ENCODE measurements at places on chromosomes 12 and 14.

GRCh38 chr14:105481886-105482457 lies 4.7 kb upstream of the CRIP1 start:
- DNase-seq = peak; percentile 98

DNA sequence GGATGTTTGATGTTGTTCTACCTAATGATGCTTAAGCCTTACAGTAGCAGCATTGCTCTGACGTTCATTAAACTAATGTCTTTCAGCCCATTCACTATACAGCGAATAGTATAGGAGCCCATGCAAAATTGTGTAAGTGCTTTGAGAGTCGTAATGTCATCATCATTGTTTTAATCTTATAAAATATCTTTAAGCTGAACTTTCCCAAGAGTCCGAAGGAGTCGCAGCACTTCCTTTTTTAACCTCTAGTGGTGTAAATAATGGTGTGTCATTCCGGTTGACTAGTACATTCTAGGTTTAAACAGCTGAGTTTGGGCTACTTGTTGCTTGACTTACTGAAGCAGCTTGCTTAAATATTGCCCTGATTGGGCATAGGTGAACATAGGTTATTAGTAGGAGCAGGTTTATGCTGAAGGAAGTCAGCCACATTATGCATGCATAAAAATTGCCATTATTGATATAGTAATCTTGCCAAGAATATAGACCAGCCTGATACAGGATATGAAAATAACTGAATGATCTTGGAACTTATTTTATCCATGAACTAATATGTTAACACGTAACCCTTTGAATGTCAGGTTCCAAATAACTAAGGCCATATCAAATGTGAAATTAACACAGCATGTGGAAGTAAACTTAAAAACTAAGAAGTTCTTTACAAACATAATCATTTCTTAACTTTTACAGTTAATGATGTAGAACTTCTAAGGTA lies 2.6 kb downstream of the WNK1 start:
- peak; percentile 24 for DNase-seq

GRCh38 chr12:119869720-119870119 lies 7.4 kb downstream of the CIT start:
- DNase-seq = no peak

- DNase-seq = no peak
Observed at GRCh38 chr14:47300796-47301195, 374.6 kb downstream of the MDGA2 start.

GRCh38 chr12:21502164-21502496 lies 541 bp downstream of the GOLT1B start:
- DNase-seq = peak; percentile 54

GRCh38 chr12:22797701-22798100 lies 172.7 kb downstream of the ETNK1 start:
- no peak for DNase-seq

- DNase-seq = no peak
Observed at GRCh38 chr14:55799508-55800095, 219.6 kb downstream of the KTN1 start.

- no peak for DNase-seq
Observed at GRCh38 chr12:97748298-97748697, 285.7 kb downstream of the RMST start.

- DNase-seq = no peak
Observed at GRCh38 chr12:85877459-85877858, 3.4 kb downstream of the NTS start.

- peak; percentile 83 for DNase-seq
Observed at GRCh38 chr14:95519699-95520098, 3.2 kb upstream of the SYNE3 start.

DNA sequence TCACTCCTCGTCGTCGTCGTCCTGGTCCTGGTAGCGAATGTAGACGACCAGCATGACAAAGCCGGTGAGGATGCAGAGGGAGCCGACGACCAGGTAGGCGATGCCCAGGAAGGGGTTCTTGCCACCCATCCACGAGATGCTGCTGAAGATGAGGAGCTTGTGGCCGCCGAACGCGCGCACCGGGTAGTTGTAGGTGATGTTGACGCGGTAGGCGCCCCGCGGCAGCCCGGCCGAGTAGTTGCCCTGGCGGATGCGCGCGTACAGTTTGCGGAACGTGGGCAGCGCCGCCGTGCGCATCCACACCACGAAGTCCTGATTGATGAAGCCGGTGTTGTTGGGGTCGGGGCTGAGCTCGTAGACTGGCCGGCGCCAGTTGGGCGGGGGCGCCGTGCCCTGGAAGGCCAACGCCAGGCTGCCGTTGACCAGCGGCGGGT lies 1.0 kb downstream of the TMEM30B start:
- peak; percentile 58 for DNase-seq

DNA sequence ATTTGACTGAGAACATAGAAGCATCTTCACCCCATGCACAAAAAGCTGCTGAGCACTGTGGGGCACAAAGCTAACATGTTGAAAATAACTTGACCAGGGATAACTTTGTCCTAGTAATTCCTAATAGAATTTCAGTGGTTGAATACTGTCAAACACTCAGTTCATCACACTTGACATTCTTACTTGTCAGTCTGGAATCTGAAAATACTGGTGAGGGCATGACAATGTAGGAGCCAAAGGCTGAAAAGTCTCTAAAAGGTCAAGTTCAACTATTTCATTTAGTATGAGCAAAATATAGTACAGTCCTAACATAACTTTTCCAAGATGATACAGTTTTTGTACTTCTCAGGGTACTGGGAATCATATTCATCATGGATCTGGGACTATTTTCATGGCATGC lies 504.4 kb upstream of the LMO3 start:
- no peak for DNase-seq

DNA sequence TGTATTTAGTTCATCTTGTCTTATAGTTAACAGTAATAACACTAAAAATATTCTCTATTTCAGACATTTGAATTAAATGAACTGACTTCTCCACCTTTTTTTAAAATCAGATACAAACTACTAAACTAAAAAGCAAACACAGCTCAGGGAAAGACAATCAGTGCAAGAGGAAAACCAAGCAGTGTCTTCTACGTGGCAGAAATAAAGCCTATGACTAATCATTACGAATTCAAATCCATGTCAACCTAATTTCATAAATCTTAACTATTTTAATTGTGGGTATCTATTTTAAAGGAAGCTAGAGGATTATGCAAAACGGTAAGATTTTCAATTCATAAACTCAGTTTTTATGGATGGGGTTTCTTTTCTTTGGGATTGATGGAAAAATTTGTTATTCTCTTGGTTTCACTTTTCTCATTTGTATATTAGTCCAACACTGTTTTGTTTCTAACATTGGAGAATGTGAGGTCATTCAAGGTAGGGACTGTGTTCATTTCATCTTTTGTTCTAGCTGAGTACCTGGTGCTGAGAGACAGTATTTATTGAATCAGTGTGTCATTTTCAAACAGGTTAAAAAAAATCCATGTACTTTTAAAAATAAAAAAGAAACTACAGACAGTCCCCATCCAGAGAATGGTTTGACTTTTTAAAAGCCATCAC lies 12.8 kb upstream of the PALS1 start:
- no peak for DNase-seq
